ENCODE measurements at places on chromosomes 4 and X. TPM values are rescaled to one million over a fixed set of nuclear protein-coding genes. Genes with fewer than 3 reads are reported as not detected.

DNA sequence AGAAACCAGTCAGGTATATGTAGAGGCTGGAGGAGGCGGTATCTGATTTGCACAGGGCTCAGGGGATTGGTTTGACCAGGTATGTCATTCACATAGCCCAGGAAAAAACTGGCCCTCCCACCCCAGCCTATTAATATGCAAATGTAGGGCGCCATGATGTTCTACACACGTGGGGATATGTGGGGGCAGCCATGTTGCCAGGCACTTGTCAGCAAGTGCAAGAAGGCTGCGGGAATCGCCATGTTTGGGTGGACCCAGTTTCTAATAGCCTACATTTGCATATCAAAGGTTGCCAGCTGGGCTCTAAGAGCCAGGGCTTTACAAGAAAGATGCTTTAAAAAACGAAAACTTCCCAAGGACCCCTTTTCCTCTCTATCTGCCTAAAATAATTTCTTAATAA lies 335.1 kb downstream of the SMARCA1 start:
- H3K27me3 ChIP-seq, result no peaks in the 10 kb centered on the region
- H3K4me1 ChIP-seq, result peaks cover 5% of the 10 kb centered on the region
- DNase-seq, result peak; percentile 80
- H3K27ac ChIP-seq, result no peak overlapping the region

GRCh38 chr4:159284113-159284512 lies 181.2 kb downstream of the RAPGEF2 start:
- no peak for DNase-seq
- no peak overlapping the region for H3K4me3 ChIP-seq

COL4A6 gene
- 16.7 TPM for total RNA-seq

DUSP21 gene
- not detected for total RNA-seq

- 0 out of 2 replicates have a peak, but pooled peaks cover 8% of the 10 kb centered on the region for H3K36me3 ChIP-seq
- H3K27me3 ChIP-seq, result no peaks in the 10 kb centered on the region
- DNase-seq, result no peak
- no peak overlapping the region for H3K27ac ChIP-seq
Observed at GRCh38 chr4:184039963-184040383, 134.9 kb downstream of the STOX2 start.

GRCh38 chrX:3407781-3408180 lies 61.3 kb upstream of the MXRA5 start:
- H3K4me1 ChIP-seq, result no peaks in the 10 kb centered on the region
- DNase-seq, result no peak
- H3K27ac ChIP-seq, result no peak overlapping the region
- no peak overlapping the region for H3K4me3 ChIP-seq

- H3K4me3 ChIP-seq, result no peak overlapping the region
- H3K4me1 ChIP-seq, result no peaks in the 10 kb centered on the region
- peaks cover 18% of the 10 kb centered on the region for H3K36me3 ChIP-seq
- H3K27ac ChIP-seq, result no peak overlapping the region
- no peak for DNase-seq
- H3K27me3 ChIP-seq, result no peaks in the 10 kb centered on the region
Observed at GRCh38 chr4:126899331-126899801, 733.4 kb upstream of the INTU start.

DNA sequence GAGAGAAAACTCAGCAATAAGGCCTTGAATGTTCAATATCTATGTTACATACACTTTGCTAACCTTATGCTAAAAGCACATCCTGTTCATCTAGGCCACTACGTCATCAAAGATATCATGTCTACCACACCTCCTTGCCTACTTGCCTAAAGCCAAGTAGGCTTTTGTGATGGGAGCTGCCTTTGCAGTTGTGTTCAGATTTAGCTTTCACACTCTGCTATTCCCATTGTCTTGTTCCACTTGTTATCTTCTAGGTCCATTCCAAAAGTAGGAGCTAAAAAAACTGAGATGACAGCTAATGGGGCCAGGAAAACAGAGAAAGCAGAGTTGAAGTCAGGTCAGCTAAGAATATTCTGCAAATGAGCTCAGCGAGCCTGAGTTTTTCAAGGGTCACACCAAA lies 153.6 kb upstream of the EDNRA start:
- H3K27ac ChIP-seq, result no peak overlapping the region
- DNase-seq, result no peak
- no peaks in the 10 kb centered on the region for H3K27me3 ChIP-seq
- no peak overlapping the region for H3K4me3 ChIP-seq
